Activated CD4-positive, alpha-beta T cell treated with anti-CD3 and anti-CD28 coated beads, Interleukin-2, amount 10 ng/mL, durations not matched to agents 7 days and 5 days (primary cell): ENCODE measurements at places on chromosomes 13 and 19.

DNA sequence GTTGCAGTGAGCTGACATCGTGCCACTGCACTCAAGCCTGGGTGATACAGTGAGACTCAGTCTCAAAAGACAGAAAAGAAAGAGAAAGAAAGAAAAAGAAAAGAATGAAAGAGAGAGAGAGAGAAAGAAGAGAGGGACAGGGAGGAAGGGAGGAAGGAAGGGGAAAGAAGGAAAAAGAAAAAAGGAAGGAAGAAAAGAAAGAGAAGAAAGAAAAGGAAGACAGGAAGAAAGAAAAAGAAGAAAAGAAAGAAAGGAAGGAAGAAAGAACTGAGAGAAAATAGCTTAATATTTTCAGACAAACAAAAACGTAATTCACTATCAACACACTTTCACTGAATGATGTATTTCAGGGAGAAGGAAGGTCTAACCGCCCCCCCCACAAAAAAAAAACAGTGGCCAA lies 39.3 kb downstream of the ESD start:
- DNase-seq: no peak

DNA sequence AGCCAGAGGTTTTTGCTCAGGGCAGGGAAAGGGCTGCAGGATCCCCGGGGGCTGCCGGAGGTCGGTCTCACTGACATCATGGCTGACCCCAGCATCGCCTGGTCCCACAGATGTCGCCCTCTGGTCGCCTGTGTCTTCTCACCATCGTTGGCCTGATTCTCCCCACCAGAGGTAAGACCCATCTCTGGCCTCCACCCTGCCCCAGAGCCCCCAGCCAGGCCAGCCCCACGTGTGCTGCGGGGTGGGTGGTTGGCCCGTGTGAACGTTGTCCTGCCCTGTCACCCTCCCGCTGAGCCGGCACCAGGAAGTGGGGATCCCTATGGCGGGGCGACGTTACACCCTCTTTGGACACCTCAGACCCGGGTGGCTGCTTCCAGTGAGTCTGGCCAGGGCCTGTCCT lies 906 bp downstream of the FXYD5 start:
- DNase-seq: peak; percentile 40

- no peak for DNase-seq
Observed at GRCh38 chr13:31963631-31964030, 67.9 kb upstream of the FRY start.

DNA sequence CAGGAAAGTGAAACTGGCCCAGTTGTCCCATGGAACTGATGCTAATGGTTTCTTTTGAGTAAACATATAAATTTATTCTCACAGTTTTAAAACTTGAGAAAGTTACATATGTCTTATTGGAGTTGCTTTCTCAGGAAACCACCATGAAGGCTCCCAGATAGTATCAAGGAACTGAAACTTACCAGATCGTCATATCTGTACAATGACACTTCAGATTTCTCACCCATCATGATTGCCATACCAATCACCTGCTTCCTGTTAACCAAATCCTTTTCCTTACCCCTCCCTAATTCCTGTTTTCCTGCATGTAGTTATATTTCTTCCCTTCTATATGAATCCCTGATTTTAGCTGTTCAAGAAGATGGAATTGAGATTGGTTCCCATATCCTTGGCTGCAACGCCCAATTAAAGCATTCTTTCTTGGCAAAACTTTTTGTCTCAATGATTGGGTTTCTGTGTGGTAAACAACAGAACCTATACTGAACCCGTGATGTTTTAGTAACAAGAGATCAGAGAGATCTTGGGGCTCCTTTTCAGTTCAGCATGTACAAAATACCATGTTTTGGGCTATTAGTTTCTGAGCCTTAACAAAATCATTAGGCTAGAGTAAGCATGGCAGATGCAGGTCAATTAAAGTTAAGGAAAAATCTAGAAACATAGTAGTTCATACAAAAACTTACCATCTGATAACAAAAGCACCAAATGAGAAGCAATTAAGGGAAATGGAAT lies 781.3 kb upstream of the MIR17HG start:
- DNase-seq: no peak

GRCh38 chr13:28538932-28539331 lies 44.0 kb upstream of the FLT1 start:
- no peak for DNase-seq

GRCh38 chr13:36710396-36710795 lies 36.6 kb downstream of the SERTM1 start:
- no peak for DNase-seq

- DNase-seq: no peak
Observed at GRCh38 chr19:31529121-31529520, 179.9 kb upstream of the TSHZ3 start.

- DNase-seq: no peak
Observed at GRCh38 chr13:49958321-49958720, 22.2 kb upstream of the SPRYD7 start.

GRCh38 chr13:24221007-24221406 lies 60.5 kb downstream of the SPATA13 start:
- DNase-seq: no peak

- no peak for DNase-seq
Observed at GRCh38 chr13:25928941-25929505, 122.8 kb downstream of the SHISA2 start.

DNA sequence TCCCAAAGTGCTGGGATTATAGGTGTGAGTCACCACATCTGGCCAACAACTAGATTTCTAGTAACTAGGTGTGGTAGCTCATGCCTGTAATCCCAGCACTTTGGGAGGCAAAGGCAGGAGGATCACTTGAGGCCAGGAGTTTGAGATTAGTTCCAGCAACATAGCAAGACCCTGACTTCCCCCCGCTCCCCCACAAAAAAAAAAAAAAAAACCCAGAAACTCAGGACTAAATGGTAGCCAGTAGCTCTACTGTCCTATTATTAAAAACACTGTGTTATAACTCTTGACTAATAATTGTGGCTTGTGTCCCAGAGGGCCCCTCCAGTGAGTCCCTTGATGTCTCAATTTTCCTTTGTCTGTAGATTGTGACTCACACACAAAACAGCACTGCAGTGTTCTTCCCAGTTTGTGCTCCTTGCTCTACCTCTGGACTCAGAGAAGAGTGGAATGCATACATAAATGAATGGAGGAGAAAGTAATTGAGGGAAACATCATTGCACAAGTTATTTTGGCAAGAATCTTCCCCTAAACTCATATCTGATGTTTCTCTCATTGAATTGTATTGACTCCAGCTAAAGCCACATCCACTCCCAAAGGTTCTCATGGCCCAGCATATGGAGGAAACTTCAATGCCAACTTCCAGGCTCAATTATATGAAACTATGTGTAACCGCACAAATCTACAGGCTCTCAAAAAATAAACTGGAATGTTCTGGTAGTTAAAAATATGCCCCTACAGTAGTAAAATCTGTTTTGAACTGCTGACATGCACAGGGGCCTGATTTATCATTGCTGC lies 8.8 kb downstream of the TPT1 start:
- DNase-seq: no peak

DNA sequence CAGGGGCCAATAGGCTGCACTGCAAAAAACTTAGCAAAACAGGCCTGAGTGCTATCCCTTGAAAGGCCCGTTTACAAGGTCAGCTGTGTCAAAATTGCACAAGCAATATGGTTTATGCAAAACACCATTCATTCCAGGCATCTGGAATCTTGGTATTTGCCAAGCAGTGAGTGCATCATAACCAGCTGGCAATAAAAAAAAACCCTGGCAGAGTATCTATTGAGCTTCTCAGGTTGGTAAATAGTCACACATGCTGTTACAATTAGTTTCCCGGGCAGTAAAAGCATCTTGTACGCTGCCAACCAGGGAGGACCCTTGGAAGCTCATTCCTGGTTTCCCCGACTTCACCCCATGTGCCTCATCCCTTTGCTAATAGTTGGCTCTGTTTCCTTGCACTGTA lies 21.3 kb downstream of the ZNF77 start:
- no peak for DNase-seq

DNA sequence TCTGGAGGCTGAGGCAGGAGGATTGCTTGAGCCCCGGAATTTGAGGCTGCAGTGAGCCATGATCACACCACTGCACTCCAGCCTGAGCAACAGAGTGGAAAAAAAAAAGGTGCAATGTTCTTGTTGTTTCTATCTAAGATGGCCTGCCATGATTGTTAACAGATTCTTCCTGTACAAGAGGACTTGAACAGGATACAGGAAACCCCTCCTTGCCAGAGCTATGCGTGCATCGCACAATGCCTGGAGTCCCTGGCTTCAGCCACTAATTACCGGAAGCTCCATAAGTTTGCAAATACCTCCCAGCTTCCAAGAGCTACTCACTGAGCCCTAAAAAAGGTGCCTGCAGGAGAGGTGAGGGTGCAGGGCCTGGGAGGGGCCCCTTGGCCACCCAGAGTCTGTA lies 13.1 kb upstream of the HIF3A start:
- no peak for DNase-seq

DNA sequence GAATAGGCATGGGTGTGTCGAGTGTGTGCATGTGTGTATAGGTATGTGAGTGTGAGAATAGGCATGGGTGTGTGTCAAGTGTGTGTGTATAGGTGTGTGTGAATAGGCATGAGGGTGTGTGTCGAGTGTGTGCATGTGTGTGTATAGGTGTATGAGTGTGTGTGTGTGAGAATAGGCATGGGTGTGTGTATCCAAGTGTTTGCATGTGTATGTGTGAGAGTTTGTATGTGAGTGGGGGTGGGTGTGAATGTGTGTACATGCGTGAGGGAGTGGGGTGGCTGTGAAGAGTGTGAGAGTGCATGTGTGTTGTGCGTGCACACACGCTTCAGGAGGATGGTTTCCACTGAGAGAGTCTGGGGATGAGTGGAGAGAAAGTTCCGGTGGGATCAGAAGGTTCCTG lies 13.5 kb downstream of the EVI5L start:
- DNase-seq: no peak

GRCh38 chr19:13003081-13003480 lies 7.8 kb downstream of the NFIX start:
- no peak for DNase-seq

DNA sequence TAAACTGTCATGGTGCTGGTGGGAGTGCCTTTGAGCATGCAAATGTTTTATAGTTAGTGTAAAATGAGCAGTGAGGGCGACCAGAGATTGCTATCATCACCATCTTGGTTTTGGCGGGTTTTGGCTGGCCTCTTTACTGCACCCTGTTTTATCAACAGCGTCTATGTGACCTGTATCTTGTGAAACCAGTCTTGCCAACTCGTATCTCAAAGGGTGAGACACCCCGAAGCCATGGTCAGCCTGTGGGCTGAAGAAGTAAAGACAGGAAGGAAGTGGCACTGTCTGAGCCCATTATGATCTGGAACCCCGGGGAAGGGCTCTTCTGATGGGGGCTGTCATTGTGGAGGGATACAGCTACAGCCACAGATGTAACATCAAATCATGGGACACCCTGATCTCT lies 81.5 kb upstream of the FAM216B start:
- no peak for DNase-seq

- DNase-seq: no peak
Observed at GRCh38 chr19:52101866-52102562, 6.4 kb upstream of the ZNF841 start.

DNA sequence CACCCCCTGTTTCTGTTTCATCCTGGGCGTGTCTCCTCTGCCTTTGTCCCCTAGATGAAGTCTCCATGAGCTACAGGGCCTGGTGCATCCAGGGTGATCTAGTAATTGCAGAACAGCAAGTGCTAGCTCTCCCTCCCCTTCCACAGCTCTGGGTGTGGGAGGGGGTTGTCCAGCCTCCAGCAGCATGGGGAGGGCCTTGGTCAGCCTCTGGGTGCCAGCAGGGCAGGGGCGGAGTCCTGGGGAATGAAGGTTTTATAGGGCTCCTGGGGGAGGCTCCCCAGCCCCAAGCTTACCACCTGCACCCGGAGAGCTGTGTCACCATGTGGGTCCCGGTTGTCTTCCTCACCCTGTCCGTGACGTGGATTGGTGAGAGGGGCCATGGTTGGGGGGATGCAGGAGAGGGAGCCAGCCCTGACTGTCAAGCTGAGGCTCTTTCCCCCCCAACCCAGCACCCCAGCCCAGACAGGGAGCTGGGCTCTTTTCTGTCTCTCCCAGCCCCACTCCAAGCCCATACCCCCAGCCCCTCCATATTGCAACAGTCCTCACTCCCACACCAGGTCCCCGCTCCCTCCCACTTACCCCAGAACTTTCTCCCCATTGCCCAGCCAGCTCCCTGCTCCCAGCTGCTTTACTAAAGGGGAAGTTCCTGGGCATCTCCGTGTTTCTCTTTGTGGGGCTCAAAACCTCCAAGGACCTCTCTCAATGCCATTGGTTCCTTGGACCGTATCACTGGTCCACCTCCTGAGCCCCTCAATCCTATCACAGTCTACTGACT lies at the start of gene KLK3:
KLK3 (plus strand) TSS at position 280 of the 775 bp plus-strand sequence; CDS start at position 321, 41 bp downstream.
- no peak for DNase-seq

GRCh38 chr13:45527699-45528462 lies 63.1 kb downstream of the COG3 start:
- DNase-seq: no peak

DNA sequence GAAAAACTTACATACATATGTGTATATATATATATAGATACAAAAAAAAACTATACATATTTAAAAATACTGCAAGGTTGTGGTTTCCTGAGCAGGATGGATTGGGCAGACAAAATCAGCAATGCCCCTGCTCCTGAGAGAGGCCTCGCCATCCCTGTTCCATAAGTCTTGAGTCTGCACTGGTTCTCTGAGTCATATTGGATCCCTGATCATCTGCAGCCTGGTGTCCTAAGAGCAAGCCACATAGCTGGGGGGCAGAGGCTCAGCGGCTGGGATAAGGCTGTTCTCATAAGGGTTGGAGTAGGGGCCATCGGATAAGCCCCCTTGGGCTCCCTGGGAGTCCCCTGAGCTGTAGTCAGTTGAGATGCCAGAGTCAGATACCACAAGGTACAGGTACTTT lies 3.3 kb downstream of the SWSAP1 start:
- DNase-seq: no peak

- no peak for DNase-seq
Observed at GRCh38 chr19:40804783-40805242, 5.8 kb downstream of the EGLN2 start.

- DNase-seq: no peak
Observed at GRCh38 chr13:23805122-23805521, 84.1 kb downstream of the MIPEP start.

DNA sequence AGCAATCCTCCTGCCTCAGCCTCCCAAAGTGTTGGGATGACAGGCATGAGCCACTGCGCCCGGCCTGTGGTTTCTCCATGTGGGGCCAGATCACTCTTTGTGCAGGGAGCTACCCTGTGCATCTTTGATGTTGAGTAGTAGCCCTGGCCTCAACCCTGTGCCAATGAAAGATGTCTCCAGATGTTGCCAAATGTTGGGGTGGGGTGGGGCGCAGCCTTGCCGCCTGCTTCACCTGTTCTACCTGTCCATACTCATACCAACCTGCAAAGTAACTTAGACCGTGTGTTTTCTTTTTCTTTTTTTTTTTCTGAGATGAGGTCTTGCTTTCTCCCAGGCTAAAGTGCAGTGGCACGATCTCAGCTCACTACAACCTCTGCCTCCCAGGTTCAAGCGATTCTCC lies 20.9 kb downstream of the IER2 start:
- DNase-seq: no peak

DNA sequence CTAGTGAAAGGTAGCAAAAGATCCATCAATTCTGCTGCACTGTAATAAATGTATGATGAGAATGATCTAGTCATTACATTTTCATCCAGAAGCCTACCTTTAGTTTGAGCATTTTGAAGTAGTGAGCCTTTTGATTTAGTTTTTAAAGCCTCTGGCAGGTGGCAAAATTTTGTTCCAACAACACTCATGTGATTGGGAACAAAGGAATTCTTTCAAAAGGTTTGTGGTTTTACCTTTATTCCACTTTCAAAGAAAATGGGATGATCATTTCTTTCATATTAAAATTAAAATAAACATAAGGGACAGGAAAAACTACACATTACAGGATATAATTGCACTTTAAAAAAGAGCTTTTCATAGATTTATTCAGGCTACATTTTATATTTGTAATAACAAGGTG lies 260.2 kb downstream of the DACH1 start:
- DNase-seq: no peak

GRCh38 chr19:17998827-17999150 lies 9.2 kb upstream of the ARRDC2 start:
- DNase-seq: no peak
